ENCODE measurements at places on chromosomes 6 and 20.

DNA sequence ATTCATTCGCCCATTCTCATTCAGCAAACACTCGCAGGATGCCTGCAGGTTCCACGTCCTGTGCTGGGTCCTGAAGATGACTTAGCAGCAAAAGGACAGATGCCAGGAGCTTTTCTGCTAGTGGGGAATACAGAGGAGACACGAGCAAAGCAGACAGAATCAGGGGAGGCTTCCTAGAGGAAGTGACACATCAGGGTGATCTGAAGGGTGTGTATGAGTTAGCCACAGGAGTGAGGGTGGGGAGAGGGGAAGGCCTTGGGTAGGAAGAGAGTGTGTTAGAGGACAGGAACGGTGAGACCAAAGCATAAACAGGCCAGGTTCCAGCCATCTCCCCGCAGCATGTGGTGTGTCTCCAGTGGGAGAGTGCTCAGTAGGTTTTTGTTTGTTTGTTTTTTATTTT is 73.4 kb upstream of the GTSF1L start:
- no peak for DNase-seq

DNA sequence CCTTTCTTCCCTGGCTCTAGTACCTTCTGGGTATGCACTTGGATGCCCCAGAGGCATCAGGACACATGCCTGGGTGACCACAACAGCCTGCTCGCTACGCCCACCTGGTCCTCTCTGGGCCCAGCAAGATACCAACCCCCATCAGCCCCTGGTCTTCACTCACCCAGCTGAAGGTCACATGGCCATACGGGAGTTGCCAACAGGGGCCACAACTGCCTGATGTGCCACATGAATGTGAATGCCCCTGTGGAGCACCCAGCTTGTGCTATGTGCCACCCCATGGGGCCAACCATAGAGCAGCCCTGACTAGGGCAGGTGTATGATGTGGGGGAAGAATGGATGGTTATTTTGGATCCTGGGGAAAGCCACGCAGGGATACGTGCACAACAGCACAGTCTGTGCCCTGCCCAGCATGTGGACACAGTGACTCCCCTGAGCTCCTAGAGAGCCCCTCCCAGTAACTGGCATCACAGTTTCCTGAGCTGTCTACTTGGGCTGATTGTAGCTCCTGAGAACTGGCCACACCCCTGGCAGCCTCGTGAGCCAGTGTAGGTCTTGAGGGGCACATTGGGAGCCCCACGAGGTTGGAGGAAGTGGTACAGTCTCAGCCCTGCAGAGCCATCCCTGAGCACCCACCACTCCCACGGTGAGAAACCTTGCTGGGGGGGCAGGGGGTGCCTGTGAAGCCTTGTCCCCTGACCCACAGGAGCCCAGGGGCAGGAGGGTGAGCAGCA is 10.5 kb upstream of the PCMTD2 start:
- DNase-seq = no peak

GRCh38 chr6:15872241-15873103 is 209.6 kb upstream of the DTNBP1 start:
- no peak for DNase-seq

GRCh38 chr6:6697620-6698019 is 109.1 kb downstream of the LY86 start:
- no peak for DNase-seq

DNA sequence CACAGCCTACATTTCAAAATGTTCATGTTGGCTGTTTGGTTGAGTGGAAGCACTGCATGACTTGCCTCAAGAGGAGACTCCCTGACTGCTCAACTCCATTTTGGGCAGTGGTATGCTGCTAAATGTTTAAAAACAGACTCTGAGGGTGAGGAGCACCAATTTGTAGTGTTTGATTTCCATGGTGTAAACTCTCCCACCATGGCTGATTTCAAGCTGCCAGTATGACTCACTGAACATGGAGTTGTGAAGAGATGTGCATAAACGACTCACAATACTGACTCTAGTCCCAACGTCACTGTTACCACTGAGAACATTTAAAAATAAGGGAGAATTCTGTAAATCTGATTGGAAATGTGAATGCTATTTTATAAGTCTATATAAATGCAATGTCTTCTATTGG is 70.4 kb downstream of the BACH2 start:
- no peak for DNase-seq

DNA sequence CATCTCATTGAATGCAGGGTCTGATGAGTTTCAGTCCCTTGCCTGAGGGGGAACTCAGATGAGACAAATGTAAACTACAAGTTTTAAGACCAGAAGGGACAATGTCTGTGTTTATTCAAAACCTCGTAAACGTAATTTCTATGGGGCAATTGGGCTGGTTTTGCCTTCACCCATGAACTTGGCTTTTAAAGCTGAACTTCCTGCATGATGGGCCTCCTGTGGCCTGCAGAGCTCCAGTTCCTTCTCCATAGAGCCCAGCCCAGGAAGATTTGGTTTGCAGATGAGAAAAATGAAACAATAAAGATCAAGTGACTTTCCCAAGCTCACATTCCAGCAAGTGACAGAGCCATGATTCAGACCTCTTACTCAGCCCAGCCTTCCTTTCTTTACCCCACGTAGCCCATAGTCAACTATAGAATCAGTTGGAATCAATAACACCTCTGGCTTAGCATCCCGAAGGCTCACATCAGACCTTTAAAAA is 612.3 kb downstream of the UTRN start:
- no peak for DNase-seq

DNA sequence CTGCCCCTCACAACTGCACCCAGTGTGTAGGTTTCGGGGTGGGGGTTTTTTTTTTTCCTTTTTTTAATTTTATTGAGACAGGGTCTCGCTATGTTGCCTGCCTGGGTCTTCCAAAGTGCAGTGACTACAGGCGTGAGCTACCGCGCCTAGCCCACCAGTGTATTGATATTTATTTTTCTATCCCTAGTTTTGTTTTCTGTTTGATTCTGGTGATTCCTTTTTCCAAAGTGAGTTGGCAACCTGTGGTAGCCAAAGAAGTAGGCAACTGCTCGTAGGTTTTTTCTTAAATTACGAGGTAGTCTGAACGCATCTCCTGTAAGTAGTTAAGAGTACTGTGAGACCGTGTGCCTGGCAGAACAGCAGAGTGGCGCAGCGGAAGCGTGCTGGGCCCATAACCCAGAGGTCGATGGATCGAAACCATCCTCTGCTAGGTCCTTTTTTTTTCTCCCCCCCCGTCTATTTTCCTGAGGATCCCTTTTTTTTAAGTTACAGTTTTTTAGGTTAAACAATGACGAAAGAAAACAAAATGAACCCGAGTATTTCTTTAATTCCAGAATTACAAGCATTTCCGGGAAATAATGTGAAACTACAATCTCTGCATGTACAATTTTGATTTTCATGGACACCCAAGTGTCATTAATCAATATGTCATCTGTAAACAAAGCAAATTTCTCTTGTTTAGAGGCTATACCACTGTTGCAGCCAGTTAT is 78.7 kb upstream of the BTN3A2 start:
- peak; percentile 47 for DNase-seq

DNA sequence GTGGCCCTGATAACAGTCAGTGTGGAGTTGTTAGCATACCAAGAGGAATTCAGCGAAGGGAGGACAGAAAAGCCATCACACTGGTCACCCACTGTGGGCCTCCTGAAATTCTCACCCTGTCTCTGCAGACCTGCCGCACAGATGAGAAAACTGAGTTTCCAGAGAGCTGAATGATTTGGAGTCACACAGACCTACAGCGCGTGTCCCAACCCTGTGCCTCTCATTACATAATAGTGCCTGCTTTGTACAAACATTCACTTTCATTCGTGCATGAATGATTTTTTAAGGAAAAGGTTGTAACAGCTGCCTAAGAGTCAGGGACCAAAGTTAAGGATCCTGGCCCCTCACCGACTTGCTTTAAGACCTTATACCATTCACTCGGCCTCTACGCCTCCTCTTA is 62.7 kb downstream of the THBS2 start:
- DNase-seq = no peak

DNA sequence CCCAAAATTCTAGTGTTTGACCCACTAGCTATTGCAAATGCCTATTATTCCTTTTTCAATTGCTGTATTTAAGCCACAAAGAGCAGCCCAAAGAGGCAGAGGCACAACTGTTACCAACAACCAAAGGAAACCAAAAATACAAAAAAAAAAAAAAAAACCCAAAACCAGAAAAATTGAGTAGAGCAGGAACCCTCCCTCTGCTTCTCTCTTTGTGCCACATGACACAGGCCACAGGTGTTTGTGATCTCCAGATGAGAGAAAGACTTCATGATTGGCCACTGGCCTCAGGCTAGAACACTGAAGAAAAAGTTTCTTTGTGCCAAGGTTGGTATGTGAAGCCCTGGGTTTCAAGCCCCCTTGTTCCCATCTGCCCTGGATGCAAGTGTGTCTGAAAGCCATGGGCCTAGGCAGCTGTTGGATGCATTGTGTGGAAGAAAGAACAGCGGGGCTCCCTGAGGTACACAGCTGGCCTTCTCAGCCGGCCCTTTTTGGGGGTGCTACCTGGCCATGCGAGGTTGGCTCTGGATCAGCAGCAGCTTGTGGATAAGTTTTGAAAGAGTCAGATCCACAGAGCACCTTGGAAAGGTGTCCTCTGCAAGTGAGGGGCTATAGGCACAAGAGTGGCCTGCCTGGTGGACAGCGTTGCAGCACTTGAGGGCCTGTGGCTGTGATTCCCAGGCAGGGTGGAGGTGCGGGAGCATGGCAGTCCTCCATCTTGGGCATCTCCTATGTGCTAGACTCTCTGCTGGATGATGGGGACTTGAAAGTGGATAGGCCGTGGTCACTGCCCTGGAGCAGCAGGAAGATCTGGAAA is 204.5 kb downstream of the ZDHHC14 start:
- DNase-seq = no peak

- DNase-seq = no peak
Measured at GRCh38 chr6:99879431-99879830, 114.6 kb downstream of the MCHR2 start.

DNA sequence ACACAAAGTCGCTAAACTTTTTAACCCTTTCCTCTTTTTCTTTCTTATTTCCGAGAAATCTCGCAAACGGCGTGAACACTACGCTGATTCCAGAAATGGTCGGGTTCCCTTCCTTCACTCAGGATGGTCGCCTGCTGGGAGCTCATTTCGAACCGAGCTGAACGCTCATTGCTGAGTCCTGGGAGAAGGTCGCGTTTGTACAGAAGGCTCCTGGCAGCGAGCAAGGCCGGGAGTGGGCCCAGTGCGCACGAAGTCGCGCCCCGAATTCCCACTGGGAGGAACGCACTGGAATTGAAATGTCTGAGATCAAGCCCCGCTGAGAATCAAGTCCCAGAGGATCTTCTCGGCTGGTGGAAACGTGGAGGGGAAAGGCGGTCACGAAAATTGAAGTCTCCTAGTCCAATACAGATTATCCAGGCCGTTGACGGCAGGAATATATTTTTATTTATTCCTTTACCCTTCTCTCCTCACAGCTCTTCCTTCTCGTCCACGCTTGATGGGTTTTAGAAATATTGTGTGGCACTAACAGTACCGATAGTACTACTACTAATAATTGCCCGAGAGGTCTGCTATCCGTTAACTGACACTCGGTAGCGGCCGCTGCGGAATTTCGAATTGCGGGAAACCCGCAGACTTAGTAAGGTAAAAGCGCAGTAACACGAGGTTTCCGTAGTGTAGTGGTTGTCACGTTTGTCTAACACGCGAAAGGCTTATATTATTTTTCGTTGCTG is 207.2 kb upstream of the ZNF184 start:
- no peak for DNase-seq

DNA sequence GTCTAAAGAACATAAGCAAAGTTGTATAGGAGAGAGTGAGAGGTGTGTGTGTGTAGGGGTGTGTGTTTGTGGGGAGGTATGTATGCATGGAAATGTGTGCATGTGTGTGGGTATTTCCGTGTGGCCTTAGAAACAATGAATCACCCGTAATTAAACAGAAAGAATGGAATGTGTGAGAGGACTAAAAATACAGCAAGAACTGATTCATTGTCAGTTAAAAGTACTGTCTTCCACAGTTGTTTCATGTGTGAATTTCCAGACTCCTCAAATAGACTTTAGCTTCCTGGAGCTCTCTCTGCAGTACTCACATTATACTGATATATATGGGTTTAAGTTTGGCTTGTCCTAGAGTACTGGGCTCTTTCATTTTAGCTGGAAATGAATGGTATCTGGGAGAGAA is 145.7 kb downstream of the RIMS1 start:
- DNase-seq = no peak

DNA sequence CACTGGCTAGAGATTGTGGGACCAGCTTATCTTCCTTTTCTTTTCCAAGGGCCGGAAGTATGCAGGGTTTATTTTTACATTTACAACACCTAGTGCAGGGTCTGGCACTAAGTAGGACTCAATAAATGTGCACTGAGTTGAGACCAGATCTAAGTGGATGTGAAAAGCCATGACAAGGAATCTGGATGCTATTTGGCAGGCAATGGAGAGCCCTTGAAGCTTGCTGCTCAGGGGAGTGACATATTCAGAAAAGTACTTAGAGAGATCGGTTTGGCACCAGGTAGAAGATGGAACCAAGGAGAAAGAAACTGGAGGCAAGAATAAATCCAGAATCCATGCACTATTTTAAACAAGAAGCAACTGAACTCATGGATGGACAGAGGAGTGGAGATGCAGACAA is 815.8 kb downstream of the MAFB start:
- no peak for DNase-seq

- no peak for DNase-seq
Measured at GRCh38 chr6:170473301-170473717, 79.8 kb downstream of the PSMB1 start.

GRCh38 chr20:24828992-24829648 is 119.9 kb upstream of the CST7 start:
- no peak for DNase-seq

- DNase-seq = no peak
Measured at GRCh38 chr6:27889275-27889627, 22.9 kb downstream of the OR2B2 start.

DNA sequence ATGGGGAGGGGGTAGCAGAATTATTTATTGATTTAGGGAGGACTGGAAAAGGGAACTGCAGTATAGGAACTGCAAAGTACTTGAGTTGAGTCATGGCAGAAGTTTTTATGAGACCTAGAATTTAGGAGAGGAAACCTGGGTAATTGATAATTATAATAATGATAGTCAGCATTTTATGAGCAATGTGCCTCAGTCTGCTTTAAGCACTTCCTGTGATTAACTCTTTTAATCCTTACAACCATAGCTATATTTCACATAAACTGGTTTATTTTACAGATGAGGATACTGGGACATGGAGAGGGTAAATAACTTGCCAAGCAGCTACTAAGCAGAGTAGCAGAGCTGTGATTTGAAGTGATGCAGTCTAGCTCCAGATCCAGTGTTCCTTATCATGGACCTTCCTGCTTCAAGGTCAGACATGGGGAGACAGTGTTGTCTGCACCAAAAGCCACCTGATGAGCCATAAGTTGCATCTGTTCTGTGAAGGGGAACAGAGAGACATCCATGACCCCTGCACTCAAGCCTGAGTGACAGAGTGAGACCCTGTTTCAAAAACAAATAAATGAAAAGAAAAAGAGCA is 13.6 kb downstream of the LRRC1 start:
- DNase-seq = no peak
